ENCODE measurements at places on chromosomes 16 and 17.

- no peak for DNase-seq
Measured at GRCh38 chr17:19410091-19410490, 941 bp upstream of the RNF112 start.

- no peak for DNase-seq
Measured at GRCh38 chr16:48126801-48127644, 28.8 kb downstream of the ABCC12 start.

GRCh38 chr17:6303664-6304063, 131.3 kb downstream of the AIPL1 start:
- DNase-seq = peak; percentile 52

- no peak for DNase-seq
Measured at GRCh38 chr16:76656994-76657393, 379.8 kb downstream of the CNTNAP4 start.

DNA sequence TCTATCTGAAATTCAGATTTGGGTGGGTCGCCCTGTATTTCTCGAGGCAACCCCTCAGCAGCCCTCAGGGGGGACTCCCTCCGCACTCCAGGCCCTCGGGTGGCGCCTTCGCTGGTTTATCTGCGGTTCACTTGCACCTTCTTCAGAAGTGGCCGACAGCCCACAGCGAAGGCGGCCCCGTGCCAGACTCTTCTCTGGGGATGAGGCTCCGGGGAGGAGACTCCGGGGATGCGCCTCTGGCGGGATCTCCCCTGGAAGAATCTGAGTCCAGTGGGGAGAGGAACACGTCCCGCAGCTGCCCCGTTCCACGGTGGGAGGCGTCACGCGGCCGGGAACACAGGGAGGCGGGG, 63.9 kb upstream of the DNAJA2 start:
- no peak for DNase-seq

DNA sequence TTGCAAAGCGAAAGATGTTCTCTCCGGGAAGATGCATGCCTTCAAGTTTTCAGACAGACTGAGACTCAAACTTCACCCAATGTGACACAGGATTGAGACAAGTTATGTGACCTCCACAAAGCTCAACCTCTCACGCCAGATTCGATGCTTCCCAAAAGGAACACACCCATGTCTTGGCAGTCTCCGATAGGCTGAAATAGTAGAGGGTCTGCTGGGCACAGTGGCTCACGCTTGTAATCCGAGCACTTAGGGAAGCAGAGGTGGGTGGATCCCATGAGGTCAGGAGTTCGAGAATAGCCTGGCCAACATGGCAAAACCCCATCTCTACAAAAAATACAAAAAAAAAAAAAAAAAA, 22.1 kb downstream of the ZFHX3 start:
- no peak for DNase-seq

DNA sequence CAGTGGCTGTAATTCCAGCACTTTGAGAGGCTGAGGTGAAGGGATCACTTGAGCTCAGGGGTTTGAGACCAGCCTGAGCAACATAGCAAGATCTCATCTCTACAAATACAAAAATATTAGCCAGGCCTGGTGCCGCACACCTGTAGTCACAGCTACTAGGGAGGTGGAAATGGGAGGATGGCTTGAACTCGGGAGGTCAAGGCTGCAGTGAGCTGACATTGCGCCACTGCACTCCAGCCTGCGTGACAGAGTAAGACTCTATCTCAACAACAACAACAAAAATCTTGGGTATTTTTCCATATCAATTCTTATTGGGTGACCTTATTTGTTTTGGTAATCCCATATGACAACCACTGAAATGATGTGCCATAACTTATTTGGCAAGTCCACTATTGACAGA, 52.6 kb downstream of the SCNN1G start:
- DNase-seq = no peak

DNA sequence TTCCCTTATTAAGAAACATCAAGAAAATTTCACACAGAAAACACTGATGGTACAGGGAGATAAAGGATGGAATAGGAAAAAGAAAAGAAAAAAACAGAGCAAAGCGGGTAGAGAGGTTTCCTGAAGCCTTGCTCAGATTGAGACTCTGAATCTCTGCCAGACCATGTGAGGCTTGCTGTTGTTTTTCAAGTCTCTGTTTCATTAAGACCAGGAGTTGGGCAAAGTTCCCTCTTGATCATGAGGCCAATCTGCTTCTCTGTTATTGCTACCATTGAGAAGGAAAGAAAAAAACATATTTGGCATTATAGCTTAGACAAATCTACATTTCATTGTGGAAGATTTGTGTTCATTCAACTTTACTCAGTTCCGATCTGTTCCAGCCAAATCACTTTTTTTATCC, 201.6 kb upstream of the SOX9 start:
- DNase-seq = no peak

Data from progenitor cell of endocrine pancreas (in vitro differentiated cells).